ENCODE measurements at places on chromosomes 7 and 10.

DNA sequence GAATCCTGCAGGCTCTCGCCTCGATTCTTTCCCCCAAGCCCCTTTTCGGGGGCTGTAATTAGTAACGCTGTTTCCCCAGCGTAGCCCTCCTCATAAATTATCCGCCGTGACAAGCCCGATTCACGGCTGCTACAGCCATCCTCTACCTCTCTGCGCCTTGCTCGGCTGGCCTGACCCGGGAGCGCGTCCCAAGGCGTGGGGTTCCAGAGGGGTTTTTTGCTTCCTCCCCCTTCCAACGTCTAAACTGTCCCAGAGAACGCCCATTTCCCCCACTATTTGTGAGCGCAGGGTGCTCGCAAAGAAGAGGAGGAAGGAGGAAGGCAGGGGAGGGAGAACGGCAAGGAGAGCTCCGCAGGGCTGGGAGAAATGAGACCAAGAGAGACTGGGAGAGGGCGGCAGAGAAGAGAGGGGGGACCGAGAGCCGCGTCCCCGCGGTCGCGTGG, 880 bp downstream of the HOXA5 start:
- DNase-seq: no peak

DNA sequence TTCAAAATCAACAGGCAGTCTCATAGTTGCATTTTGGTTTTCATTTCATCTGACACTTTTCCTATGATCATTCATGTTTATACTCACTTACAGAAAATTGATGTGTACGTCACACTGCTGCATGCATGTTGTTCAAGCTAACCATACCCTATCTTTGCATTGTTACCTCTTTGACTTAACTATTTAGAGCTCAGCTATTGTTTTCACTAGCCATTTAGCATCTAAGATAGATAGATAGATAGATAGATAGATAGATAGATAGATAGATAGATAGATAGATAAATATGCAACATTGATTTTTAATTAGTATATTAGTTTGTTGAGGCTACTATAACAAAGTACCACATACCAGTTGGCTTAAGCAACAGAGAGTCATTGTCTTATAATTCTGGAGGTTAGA, 649.5 kb upstream of the KCND2 start:
- DNase-seq: no peak

- no peak for DNase-seq
Measured at GRCh38 chr10:6406220-6407033, 173.6 kb downstream of the PRKCQ start.

DNA sequence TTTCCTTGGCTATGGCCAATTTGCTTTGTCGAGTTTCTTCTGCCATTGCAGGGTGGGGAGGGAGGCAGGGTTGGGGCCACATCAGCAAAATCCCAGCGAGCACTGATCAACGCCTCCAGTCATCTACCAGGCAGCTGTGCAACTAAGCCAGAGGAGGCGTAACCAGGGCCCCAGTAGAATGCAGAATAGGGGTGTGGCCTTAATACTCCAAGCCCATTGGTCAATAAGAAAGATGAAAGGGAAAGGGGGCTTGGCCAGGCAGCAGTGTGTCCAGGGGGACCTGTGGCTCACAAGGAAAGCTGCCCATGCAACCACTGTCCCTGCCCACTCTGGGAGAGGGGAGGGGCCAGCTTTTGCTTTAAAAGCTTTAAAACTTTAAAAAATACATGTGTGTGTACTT, 21.5 kb upstream of the GGCT start:
- no peak for DNase-seq

DNA sequence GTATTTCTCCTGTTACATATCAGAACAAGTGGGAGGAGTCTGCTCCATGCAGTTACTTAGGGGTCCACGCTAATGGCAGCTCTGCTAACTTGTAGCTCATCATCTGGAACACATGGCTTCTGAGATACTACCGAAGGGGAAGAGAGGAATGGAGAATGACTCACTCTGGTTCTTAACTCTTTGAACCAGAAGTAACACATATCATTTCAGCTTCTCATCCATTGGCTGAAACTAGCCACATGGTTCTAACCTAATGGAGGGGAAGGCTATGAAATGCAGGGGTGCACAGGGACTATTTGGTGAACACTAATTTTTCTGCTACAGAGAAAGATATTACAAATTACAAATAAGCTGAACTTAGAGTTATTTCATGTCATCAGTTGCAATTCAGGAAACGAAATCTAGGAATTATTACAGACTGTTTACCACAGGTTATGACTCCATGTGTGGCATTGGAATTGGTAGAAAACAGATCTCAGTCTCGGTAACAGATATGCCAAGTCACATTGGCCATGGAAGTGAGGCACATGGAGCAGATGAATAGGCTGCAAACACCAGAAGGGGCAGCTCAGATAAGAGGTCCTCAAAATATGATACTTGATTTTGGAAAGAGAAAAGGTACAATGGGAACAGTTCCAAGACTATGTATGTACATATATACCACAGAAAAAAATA, 9.4 kb upstream of the KAT6B start:
- no peak for DNase-seq

GRCh38 chr10:128280271-128280670, 154.0 kb upstream of the MKI67 start:
- DNase-seq: no peak

GRCh38 chr7:133501771-133502170, 248.9 kb downstream of the EXOC4 start:
- DNase-seq: no peak

- peak; percentile 82 for DNase-seq
Measured at GRCh38 chr7:92835261-92835850, 1.0 kb downstream of the CDK6 start.

Measured in renal pelvis (tissue), 12 donors.